ENCODE measurements at places on chromosomes 3 and 15.

DNA sequence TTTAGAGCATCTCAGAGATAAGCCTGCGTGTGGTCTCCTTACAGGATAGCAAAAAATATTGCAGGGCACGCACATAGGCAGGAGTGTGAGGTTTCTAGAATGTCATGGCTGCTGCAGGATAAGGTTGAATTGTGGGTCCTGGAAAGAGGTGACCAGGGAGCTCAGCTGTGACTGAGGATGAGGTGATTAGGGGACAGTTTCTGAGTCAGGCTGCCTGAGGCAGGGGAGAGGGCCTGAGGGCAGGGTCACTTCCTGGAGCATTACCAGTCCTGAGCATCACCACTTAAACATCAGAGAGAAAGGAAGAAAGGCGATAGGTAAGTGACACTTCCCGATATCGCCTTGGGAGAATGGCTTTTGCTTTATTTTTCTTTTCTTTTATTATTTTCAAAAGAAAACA, 813.8 kb downstream of the TUSC7 start:
- no peak for DNase-seq

DNA sequence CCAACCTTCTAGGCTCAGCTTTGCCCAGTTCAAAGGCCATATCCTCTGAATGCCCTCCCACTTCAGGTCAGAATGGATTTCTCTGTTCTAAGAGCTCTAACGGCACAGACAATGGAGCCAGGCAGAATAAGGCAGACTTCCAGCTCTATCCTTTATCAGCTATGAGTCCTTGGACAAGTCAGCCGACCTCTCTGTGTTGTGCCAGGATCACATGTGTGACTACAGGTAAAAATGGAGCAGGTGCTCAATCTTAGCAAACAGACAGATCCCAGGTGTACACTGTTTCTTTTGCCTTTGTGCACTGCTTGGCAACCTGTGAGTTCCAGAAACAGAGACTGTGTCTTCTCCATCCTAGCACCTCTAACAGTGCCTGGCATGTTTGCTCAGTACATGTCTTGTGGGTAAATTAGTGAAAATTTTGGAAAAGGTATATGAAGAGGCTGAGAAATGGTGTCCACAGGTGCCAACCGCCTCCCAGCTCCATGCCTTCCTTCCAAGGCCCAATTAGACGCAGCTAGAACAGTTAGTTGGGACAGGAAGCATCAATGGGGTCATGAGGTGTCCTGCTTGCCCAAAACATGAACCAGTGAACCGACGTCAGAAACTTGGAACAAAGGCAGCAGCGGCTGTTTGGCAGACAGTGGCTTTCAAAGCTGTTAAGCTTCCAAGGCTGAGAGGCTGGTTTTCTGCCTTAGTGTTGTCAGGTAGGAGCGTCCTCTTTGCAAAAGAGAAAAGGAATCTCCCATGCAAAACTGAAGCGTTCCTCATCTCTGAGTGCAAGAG, 28.7 kb downstream of the TLE3 start:
- DNase-seq: no peak

GRCh38 chr3:194139814-194140391, 4.0 kb downstream of the HES1 start:
- no peak for DNase-seq

DNA sequence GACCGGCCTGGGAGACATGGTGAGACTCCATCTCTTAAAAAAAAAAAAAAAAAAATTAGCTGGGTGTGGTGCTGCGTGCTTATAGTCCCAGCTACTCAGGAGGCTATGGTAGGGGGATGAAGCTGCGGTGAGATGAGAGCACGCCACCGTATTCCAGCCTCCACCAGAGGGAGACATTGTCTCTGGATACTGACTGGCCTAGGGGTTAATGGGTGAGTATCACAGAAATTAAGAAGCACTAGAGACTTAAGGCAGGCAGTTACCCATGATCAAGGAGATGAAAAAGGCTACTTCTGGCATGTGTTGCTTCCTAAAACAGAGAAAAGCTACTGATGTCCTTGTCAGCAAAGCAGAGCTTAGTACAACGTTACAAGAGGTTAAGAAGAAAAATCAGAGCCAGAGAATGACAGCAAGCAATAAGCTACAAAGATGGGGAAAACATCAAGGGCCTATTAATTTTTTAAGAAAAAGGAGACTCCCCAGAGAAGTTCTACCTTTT, 8.6 kb downstream of the TFRC start:
- DNase-seq: peak; percentile 65

- no peak for DNase-seq
Measured at GRCh38 chr3:8625991-8626390, 18.6 kb downstream of the SSUH2 start.

- DNase-seq: no peak
Measured at GRCh38 chr15:34011481-34011880, 27.5 kb downstream of the AVEN start.

- no peak for DNase-seq
Measured at GRCh38 chr3:193297421-193297820, 56.4 kb downstream of the PLAAT1 start.

- DNase-seq: no peak
Measured at GRCh38 chr3:481680-482079, 285.1 kb downstream of the CHL1 start.

DNA sequence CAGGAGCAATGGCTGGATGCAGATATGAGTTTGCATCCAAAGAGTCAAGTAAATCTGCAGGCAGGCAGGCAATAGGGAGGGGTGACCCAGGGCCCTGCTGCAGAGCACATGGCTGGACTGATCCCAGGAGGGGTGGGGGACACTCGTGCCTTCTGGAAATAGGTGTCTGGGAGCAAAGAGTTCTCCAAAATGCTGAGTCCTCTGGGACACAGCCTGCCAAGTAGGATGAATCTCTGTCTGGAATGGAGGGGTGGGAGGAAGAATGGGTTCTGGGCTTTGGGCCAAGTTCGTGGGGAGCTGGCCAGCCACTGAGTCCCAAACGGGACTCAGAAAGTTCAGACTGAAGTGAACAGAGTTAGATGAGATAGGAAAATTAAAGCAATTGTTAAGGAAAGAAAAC, 214.5 kb downstream of the MTHFS start:
- peak; percentile 47 for DNase-seq
